Foreskin keratinocyte (primary cell): ENCODE measurements at places on chromosomes 2 and 18. TPM values are rescaled to one million over a fixed set of nuclear protein-coding genes. Genes with fewer than 3 reads are reported as not detected.

SLC1A4 gene
- total RNA-seq = 1.0 and 20.2 TPM in 2 replicates

CAVIN2 gene
- 6.3 and 8.4 TPM in 2 replicates for total RNA-seq

DNA sequence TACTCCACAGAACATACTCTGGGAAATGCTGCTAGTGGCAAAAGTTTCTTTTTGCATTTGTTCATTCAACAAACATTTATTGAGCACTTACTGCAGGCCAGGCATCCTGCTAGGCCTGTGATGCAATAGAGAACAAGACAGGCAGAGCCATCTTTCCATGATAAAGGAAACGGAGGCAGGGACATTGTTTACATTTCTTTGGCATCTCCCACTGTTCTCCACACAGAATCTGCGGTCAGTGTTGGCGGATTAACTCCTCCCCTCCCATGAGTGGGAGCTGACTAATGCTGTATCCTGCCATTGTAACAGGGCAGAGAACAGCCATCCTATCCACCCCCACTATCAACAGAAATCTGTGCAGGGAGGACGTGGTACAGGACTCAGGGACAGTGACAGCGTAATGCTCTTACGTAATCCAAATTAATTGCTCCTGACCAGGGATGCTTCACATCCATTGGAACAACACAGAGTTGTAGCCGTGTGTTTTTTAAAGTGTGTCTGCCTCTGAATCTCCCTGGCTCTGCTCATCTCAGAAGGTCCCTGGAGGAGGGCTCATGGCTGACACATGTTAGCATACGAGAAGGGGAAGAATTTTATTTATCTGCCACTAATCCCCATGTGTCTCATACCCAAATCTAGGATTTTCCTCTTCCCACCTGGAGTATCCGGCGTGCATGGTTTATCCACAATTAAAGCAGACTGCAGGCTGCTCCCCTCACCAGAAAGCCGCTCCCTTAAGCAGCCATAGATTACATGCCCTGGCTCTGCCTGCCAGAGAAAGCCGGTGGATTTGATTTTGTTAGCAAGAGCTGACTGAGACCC lies 32.3 kb downstream of the STEAP3 start:
- DNase-seq = peak; percentile 78

DNA sequence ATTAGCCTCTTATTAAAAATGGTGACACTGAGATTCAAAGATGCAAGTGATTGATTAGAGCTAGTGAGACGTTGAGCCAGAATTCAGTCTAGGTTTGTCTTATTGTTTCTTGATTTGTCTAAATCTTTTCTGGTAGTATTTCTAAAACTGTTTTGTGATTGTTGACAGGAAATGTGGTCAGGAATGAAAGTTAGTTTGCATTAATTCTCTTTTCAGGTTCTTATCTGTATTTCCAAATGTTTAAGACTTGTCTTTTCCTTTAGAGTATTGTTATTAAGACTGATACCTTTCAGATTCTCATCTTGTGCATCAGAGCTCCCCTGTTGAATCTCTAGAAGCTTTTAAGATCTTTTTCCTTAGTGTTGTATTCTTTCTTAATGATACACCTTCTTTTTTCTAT lies 89.3 kb downstream of the MBD5 start:
- DNase-seq = no peak

- DNase-seq = no peak
These were observed 22.3 kb downstream of the CD8A start for GRCh38 chr2:86768189-86768949.

DNA sequence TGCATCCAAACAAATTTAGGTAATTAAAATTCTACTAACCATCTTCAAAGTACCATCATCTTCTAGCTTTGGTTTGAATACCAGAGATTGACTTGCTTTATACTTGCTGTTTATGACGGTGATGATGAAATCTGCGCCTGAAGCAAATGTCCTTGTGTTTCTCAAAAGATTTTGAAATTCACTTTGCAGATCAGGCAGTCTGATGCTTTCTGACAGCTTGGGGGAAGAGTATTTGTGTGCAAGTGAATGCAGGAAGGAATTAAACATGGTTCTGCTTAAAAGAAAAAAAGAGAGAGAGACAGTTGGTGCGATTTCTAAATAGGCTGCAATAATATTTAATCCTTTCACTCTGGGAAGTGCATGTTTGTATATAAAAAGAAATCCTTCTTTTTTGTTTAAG lies 29.6 kb downstream of the CSRNP3 start:
- no peak for DNase-seq

DNA sequence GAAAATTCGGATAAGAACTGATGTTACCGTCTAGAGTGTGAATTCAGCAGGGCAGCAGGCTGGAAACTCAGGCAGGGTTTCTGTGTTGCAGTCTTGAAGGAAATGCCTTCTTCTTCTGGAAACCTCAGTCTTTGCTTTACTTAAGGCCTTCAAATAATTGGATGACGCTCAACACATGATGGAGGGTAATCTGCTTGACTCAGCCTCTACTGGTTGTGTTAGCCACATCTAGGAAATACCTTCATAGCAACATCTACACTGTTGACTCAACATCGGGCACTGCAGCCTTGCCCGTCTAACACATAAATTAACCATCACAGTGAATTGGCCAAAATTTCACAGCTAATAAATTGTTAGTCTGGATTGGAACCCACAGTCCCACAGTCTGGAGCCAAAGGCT lies 37.2 kb downstream of the YPEL5 start:
- DNase-seq = no peak

DNA sequence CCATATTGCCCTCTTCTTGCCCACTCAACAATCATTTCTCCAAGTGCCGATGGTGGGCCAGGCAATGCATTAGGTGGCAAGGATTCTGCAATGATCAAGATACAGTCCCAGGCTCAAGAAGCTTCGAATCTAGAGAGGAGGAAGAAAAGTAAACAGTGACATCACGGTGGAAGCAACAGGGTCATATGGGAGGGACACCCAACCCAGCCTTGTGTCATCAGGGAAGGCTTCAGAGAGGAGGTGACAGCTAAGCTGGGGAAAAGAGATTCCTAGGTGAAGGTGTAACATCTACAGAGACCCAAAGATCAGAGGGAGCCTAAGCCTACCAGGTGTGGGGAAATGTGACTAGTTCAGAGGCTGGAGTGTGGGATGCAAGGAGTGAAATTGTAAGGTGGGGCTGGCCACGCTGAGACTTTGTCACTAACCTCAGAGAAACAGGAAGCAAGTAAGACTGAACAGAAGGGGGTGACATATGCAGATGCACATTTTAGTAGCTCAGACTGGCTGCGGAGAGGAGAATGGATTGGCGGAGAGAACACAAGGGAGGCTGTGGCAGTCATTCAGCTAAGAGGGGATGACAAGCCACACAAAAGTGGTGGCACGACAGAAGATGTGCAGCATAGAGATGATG lies 104.9 kb downstream of the ANKRD44 start:
- DNase-seq = no peak

GRCh38 chr2:64504774-64505720 lies 19.1 kb upstream of the AFTPH start:
- DNase-seq = peak; percentile 49

DSG3 gene
- 73.1 and 102 TPM in 2 replicates for total RNA-seq

- DNase-seq = no peak
These were observed 13.6 kb downstream of the DHRS9 start for GRCh38 chr2:169082995-169083394.

EPAS1 gene
- 23.3 and 47.3 TPM in 2 replicates for total RNA-seq

DNA sequence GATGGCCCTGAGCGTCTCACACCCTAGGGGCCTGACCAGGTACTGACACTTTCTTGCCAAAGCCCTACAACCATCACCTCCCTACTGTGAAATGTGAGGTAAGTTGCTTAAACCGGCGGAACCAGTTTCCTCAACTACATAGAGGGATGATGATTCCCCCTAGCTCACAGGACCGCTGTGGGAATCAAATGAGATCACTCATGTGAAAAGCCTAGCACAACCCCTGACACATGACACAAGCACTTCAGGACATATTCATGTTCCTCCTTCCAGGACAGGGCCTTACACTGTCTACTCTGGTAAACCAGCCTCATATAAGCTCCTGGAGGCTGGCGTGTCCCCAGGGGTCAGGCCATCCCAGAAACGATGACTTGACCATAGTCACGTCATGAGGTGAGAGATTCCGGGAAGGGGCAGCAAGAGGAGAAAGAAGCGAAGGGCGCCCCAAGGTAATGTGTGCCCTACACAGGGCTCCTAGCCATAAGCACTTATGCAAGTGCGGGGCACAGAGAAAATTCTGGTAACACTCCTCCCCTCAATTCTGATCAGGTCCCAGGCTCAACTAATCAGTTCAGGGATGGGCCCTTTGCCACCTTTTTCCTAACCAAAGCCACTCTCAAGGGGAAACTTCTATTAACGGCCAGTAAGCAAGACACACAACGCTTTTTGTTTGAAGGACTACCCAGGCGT lies 49.5 kb downstream of the C2orf42 start:
- DNase-seq = peak; percentile 98

DNA sequence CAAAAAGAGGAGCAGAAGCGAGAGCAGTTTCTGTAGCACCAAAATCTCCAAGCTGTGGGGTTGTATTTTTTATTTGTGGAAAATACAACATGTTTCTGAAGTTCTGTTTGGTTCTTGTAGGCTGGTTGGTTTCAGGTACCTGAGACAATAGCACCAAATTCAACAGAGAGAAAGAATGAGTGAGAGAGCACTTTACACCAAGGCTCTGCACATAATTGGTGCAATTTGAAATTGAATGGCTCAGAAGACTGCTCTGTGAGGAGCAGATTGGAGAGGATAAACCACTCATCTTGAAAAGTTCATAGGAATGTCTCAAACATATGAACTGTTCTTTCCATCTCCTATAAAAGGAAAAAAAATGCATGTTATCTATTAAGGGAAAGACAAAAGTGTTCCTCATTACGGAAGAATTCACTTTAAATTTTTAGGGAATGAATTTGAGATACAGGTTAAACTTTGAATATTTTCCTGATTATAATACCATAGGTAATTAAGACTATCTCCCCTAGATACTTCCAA lies 175.1 kb downstream of the ATAD2B start:
- DNase-seq = no peak
